ENCODE measurements at places on chromosomes 12 and 14. TPM values are rescaled to one million over a fixed set of nuclear protein-coding genes. Genes with fewer than 3 reads are reported as not detected.
A peak's percentile ranks its signal among the peaks of the same experiment; 100 is the strongest.

- H3K27ac ChIP-seq = no peak overlapping the region
- no peaks in the 10 kb centered on the region for H3K36me3 ChIP-seq
- H3K4me1 ChIP-seq = no peaks in the 10 kb centered on the region
- DNase-seq = no peak
These were observed 96.7 kb downstream of the CHST11 start for GRCh38 chr12:104553421-104553820.

GRCh38 chr14:77612011-77612620 lies 4.3 kb downstream of the SPTLC2 start:
- H3K27ac ChIP-seq = no peak overlapping the region
- DNase-seq = no peak
- H3K4me3 ChIP-seq = no peak overlapping the region
- no peaks in the 10 kb centered on the region for H3K27me3 ChIP-seq
- H3K4me1 ChIP-seq = no peaks in the 10 kb centered on the region

DNA sequence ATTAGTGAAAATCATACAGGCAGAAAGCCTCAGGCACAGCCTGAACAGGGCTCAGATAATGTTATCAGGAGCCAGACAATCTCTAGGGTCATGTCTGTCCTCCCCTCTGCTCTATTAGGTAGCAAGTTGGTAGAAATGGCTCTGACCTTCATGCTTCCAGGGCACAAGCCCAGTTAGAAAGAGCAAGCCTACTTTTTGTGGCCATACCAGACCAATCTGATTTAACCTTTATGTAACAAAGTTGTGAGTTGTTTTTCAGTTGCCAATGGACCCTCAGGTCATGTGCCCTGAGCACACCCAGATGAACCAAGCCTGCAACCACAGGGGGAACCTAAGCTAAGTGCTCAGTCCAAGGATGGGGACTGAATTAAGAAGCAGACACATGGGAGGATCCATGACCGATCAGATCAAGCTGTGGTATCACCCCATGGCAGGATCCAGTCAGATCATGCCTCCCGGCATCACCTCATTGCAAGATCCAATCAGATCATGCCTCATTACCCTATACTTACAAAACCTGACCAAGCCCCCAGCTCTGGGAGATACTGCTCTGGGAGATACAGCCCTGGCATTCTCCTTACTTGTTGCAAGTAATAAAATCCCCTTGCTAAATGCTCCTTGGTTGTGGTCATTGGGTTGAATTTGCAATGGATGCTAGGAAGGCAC lies 18.8 kb upstream of the HIGD1C start:
- H3K36me3 ChIP-seq = no peaks in the 10 kb centered on the region
- no peak overlapping the region for H3K4me3 ChIP-seq
- DNase-seq = peak; percentile 47

DNA sequence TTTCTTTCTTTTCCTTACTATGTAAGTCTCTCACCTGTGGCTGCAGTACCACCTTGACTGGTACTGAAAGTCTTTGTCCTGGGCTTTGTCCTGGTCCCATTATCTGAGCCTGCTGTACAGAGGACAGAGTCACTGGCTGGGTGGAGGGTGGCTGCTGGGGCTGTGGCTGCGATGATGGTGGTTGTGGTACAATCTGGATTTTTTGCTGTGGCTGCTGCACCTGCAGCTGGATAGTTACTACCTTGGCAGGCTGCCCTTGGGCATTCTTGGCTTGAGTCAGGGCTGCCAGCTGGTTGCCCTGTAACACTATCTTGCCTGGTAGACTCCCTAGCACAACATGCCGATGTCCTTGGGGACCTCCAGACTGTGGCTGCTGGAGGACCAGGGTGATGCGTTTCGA lies 27.0 kb downstream of the CHD8 start:
- no peaks in the 10 kb centered on the region for H3K4me1 ChIP-seq
- H3K27me3 ChIP-seq = no peaks in the 10 kb centered on the region
- H3K4me3 ChIP-seq = no peak overlapping the region

DNA sequence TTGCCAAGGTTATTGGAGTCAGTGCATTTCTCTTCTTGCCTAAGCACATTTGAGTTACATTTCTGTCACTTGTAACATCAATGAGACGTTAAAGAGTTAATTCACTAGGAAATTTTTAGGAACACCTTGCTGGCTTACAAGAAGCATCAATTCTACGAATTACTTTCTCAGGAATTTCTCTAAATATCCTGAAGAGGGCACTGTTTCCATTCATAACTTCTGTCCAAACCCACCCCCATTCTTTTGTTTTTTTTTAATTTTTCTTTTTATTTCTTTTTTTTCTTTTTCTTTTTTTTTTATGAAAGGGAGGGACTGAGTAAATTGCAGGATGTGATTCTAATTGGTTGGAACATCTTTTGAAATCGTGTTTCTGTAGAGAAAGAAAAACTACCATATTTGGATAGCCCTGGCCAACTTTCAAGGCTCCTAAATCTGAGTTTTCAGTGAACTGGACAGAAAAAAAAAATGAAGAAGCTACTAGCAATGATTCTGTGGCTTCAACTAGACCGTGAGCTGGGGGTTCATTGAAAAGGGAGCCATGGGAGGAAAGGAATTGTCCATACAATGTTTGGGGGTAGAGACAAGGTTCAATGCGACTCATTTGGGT lies 285.3 kb downstream of the DAD1 start:
- H3K27ac ChIP-seq = no peak overlapping the region
- peaks cover 4% of the 10 kb centered on the region for H3K27me3 ChIP-seq
- DNase-seq = peak; percentile 23
- H3K4me1 ChIP-seq = no peaks in the 10 kb centered on the region

GRCh38 chr12:52175371-52176350 lies 16.2 kb downstream of the KRT80 start:
- H3K4me3 ChIP-seq = no peak overlapping the region
- peak; percentile 77 for DNase-seq
- H3K27me3 ChIP-seq = no peaks in the 10 kb centered on the region
- peaks cover 23% of the 10 kb centered on the region for H3K4me1 ChIP-seq
- peak overlapping the region; percentile 65 for H3K27ac ChIP-seq

- DNase-seq = no peak
- no peaks in the 10 kb centered on the region for H3K27me3 ChIP-seq
- no peak overlapping the region for H3K4me3 ChIP-seq
- H3K27ac ChIP-seq = no peak overlapping the region
- no peaks in the 10 kb centered on the region for H3K4me1 ChIP-seq
These were observed 13.0 kb upstream of the AMN start for GRCh38 chr14:102909462-102909861.

- H3K4me3 ChIP-seq = no peak overlapping the region
- peak; percentile 86 for DNase-seq
These were observed 72.4 kb downstream of the TTC9 start for GRCh38 chr14:70714055-70714550.

DNA sequence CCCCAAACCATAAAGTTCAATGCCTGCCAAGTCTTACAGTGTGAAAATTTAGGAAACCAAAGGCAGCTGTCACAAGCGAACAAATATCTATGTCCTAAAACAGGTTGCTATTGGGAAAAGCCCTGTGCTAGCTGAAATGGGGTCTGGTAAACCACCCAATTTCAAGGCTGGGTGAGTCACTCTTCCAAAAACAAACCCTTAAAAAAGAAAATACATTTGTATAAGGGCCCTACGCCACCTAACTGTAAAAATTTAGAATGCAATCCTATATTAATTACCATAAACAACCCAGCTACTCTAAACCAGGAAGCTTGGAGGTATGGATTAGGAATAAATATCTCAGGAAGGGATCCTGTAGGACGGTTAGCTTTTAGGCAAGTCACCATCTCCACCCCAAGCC lies 32.1 kb downstream of the PRMT8 start:
- peaks cover 13% of the 10 kb centered on the region for H3K4me1 ChIP-seq
- peaks cover 12% of the 10 kb centered on the region for H3K27me3 ChIP-seq
- no peak overlapping the region for H3K4me3 ChIP-seq
- no peaks in the 10 kb centered on the region for H3K36me3 ChIP-seq
- H3K27ac ChIP-seq = no peak overlapping the region
- peak; percentile 24 for DNase-seq

- no peaks in the 10 kb centered on the region for H3K27me3 ChIP-seq
- H3K27ac ChIP-seq = no peak overlapping the region
- H3K36me3 ChIP-seq = no peaks in the 10 kb centered on the region
- DNase-seq = no peak
- H3K4me1 ChIP-seq = no peaks in the 10 kb centered on the region
- H3K4me3 ChIP-seq = no peak overlapping the region
These were observed 210.3 kb downstream of the TMTC2 start for GRCh38 chr12:82896979-82897378.

DNA sequence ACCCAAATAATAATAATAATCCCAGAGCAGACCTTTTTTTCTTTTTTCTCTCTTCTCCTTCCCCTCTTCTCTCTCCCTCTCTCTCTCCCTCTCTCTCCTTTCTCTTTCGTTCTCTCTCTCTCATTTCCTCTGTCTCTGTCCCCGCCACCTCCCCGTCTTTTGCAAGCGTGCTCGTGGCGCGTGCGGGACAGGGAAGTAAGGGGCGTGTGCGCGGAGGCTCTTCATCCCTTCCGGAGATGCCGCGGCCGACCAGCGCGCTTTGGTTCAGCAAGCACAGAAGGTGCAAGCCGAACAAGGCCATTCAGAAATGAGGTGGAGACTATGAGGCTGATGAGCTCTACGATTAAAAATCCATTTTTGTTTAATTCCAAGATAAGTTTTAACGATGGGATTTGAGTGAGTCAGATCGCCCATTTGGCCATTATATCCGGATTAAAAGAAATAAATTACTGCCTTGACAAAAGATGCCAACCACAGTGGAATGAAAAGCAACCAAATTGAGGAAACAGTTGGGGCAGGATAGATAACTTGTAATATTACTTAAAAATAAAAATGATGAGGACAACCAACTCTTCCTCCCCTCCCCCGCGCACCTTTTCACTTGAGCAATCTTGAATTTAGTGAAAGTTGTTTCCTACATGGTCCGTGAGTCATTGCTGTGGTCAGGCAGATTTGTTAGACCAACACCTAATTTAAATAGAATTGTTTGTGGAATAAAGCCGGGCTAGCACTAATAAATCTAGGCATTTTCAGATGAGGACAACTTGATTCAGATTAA lies 1.2 kb upstream of the AMIGO2 start:
- H3K4me1 ChIP-seq = peaks cover 41% of the 10 kb centered on the region
- H3K36me3 ChIP-seq = no peaks in the 10 kb centered on the region
- no peaks in the 10 kb centered on the region for H3K27me3 ChIP-seq
- H3K27ac ChIP-seq = no peak overlapping the region

DNA sequence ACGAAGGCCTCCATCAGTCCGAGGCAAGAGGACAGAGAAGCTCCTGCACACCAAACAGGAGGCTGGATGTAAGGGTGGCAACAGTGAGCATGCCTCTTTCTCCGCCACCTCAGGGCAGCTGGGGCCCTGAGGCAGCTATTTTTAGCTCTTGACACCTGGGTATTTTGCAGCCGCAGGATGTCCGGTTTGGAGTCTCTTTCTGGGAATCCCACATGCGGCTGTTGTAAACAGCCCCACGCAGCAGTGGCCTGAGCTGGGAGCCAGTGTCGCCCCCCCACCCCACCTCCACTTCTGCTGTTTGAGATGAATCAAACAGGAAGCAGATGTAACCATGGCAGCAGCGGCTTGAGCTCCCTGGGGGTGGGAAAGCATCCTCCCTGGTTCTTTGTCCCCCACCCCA lies 11.7 kb downstream of the HDAC7 start:
- H3K4me3 ChIP-seq = no peak overlapping the region
- peak; percentile 69 for DNase-seq
- no peaks in the 10 kb centered on the region for H3K27me3 ChIP-seq
- H3K36me3 ChIP-seq = peaks cover 23% of the 10 kb centered on the region
- H3K27ac ChIP-seq = no peak overlapping the region
- H3K4me1 ChIP-seq = peaks cover 19% of the 10 kb centered on the region

DNA sequence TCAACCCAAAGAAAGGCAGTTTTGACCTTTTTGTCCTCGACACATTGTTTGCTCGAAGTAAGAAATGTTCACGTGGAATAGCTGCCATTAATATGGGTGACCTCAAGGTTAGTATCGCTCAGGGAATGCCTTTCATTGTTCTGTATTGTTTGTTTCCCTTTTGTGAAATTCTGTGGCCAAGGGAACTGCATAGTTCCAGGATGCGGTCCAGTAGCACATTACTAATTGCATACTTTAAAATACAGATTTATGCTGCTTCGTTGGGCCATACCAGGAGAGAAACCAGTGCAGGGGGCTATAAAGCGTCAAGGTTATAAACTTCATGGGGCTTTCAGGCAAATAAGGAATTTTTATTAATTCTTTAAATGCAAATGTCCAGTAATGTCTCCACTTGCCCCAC lies 73.3 kb upstream of the USP44 start:
- H3K4me3 ChIP-seq = no peak overlapping the region
- DNase-seq = no peak
- no peaks in the 10 kb centered on the region for H3K36me3 ChIP-seq
- no peaks in the 10 kb centered on the region for H3K4me1 ChIP-seq
- H3K27me3 ChIP-seq = no peaks in the 10 kb centered on the region

- H3K27me3 ChIP-seq = no peaks in the 10 kb centered on the region
- H3K36me3 ChIP-seq = no peaks in the 10 kb centered on the region
- no peak overlapping the region for H3K4me3 ChIP-seq
- DNase-seq = no peak
These were observed 27.8 kb downstream of the COQ6 start for GRCh38 chr14:73977896-73978295.

DNA sequence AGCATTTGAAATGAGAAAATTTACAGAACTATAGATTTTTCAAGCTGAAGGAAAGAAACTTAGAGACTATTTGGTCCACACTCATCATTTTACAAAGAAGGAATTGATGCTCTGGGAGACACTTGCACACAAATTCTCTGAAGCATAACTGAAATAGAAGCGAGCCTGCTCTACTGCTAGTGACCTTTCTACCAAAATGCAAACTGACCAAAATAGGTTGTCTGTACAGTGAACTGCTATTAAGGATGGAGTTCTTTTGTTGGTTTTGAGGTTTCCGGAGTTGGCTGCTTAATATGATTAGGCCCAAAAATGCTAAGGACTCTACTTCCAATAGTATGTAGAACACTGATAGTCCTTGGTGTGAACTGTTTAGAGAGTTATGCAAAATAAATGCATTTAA lies 194.9 kb downstream of the PPFIA2 start:
- H3K27ac ChIP-seq = no peak overlapping the region
- DNase-seq = no peak
- no peaks in the 10 kb centered on the region for H3K27me3 ChIP-seq

- no peaks in the 10 kb centered on the region for H3K4me1 ChIP-seq
- no peak for DNase-seq
- no peak overlapping the region for H3K4me3 ChIP-seq
- H3K27ac ChIP-seq = no peak overlapping the region
- no peaks in the 10 kb centered on the region for H3K36me3 ChIP-seq
- H3K27me3 ChIP-seq = 0 out of 2 replicates have a peak, but pooled peaks cover 3% of the 10 kb centered on the region
These were observed 926 bp upstream of the CMKLR1 start for GRCh38 chr12:108340037-108340436.

Gene IL25
- not detected for total RNA-seq

Gene GALNT16
- total RNA-seq = 8.6 TPM

Gene HIF1A
- 150 TPM for total RNA-seq

Gene HOMEZ
- total RNA-seq = 10.4 TPM

Gene GZMH
- total RNA-seq = not detected

Gene FAM90A1
- not detected for total RNA-seq
